Neural crest cell (in vitro differentiated cells): ENCODE measurements at places on chromosomes 4 and X. TPM values are rescaled to one million over a fixed set of nuclear protein-coding genes. Genes with fewer than 3 reads are reported as not detected.

- no peak for DNase-seq
These were observed 426.4 kb downstream of the PDGFC start for GRCh38 chr4:156545003-156545785.

UGT2B15 gene
- not detected in 2 replicates for total RNA-seq

DRD5 gene
- total RNA-seq, result not detected in 2 replicates

ABCB7 gene
- 29.1 and 31.5 TPM in 2 replicates for total RNA-seq

GPC3 gene
- total RNA-seq, result 29.4 and 30.4 TPM in 2 replicates

POU4F2 gene
- total RNA-seq, result 0.14 and 0.20 TPM in 2 replicates

- DNase-seq, result no peak
These were observed 440.7 kb downstream of the IL15 start for GRCh38 chr4:142077048-142077447.

GRCh38 chrX:23802431-23802830 is 19.5 kb downstream of the SAT1 start:
- no peak for DNase-seq

DNA sequence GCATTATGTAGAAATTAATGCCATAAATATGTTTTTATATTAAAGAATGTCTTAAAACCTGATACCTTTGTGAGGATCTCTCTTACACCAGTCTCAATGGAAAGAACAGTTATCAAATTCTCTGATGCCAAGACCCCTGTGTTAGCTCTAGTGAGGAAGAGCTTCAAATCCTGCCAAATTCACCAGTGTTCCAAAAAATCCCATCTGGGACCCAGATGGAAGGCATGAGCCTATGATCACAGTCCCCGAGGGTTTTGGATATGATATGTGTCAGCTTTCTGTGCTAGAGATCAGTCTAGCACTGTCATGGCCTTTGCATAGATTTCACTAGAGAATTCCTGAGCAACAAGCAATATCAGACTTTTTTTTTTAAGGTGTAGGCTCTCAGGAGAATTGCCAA is 412.1 kb downstream of the UBE2NL start:
- no peak for DNase-seq

DNA sequence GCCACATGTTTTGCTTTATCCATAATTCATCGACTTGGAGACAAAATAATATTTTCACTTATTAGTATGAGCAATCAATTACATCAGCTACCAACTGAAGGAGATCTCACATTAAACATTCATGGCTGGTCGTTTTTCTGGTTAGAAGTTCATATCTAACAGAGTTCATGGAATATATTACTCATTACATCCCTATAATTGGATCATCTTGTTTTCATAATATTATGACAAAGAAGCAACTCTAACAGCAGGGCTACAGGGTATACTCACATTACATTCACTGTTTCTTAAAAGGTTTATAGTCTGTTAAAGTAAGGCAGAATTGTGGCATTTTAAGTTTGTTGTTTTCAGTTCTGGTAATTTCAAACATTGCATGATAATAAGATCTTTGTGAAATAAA is 33.0 kb downstream of the GSTCD start:
- DNase-seq, result no peak

DNA sequence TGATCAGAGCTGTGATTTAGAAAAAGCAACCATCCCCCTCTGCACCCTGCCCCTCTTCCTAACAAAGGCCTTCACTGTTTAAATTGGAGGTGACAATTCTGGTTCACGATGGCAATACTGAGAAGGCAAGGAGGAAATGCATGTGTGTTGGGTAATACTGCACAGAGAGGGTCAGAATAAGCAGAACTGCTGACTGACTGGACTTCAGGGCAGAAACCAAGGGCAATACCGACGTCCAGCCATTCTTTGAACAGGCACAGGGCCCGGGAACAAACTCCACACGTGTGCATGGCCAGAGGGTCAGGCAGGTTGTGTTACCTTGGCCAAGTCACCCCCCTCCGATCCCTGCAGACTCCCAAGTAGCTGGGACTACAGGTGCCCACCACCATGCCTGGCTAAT is 6.0 kb downstream of the ACSL1 start:
- DNase-seq, result no peak

DNA sequence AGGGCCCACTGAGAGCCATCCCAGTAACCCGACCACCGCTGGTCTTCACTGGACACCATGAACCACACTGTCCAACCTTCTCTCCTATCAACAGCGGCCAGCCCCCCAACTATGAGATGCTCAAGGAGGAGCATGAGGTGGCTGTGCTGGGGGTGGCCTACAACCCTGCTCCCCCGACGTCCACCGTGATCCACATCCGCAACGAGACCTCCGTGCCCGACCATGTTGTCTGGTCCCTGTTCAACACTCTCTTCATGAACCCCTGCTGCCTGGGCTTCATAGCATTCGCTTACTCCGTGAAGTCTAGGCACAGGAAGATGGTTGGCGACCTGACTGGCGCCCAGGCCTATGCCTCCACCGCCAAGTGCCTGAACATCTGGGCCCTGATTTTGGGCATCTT is 423.8 kb upstream of the EPHA5 start:
- no peak for DNase-seq

MAOA gene
- 0.30 and 0.45 TPM in 2 replicates for total RNA-seq

- DNase-seq, result no peak
These were observed 166.2 kb upstream of the VCX3A start for GRCh38 chrX:6701085-6701484.

GRCh38 chr4:145740806-145741205 is 60.9 kb downstream of the C4orf51 start:
- no peak for DNase-seq

- no peak for DNase-seq
These were observed 95.8 kb upstream of the IL13RA1 start for GRCh38 chrX:118631586-118631985.

- DNase-seq, result no peak
These were observed 74.8 kb upstream of the MXD4 start for GRCh38 chr4:2336659-2337058.

DNA sequence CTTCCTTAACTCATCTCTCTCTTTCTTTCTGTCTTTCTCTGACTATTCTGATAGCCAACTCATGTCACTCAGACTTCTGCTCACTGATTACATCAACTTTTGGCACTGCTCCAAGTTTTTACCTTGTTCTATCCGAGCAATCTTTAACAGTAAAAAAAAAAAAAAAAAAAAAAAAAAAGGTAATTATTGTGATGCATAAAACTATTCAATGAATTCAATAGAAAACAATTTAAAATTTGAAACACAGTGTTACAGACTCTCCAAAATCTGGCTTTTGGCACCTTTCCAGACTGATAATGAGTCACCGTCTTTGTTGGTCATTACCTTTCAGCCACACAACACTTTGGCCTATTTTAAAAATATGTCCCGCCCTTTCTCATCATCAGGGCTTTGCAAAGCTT is 229.5 kb downstream of the GALNTL6 start:
- DNase-seq, result no peak

- no peak for DNase-seq
These were observed 82.2 kb downstream of the FNIP2 start for GRCh38 chr4:158850800-158851644.

DNA sequence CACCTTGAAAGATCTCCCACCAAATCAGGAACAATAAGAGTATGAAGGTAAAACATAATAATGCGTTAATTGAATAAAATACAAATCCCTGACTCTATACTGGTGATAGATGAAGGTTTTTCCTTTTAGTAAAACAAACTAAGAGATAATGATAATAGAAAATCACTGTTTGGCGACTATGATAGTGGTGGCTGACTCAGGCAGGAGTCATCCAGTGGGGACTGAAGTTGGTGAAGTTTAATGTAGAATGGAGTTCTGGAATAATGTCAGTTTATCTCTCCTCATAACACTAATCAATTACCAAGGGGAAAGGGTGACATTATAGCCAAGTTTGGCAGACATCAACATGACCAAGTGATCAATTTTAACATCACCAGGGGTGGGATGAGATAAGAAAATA is 21.3 kb downstream of the ABCG2 start:
- DNase-seq, result no peak

DNA sequence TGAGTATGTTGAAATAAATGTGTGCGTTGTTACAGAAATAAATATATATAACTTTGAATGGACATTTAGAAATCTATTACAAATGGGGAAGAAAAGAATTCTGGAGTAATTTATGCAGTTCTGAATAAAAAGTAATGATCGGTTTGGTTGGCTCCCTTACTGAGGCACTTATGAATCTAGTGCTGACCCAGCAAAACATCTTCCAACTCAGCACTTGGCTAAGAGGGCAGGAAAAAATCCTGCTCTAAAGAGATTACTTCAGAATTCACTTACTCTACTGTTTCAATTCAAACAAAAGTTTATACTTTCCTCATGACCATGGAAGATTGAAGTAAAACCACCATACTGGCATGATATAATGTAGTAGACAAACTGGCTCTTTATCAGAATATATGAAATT is 123.9 kb upstream of the RXFP1 start:
- DNase-seq, result no peak

NEIL3 gene
- 18.2 and 20.6 TPM in 2 replicates for total RNA-seq

DNA sequence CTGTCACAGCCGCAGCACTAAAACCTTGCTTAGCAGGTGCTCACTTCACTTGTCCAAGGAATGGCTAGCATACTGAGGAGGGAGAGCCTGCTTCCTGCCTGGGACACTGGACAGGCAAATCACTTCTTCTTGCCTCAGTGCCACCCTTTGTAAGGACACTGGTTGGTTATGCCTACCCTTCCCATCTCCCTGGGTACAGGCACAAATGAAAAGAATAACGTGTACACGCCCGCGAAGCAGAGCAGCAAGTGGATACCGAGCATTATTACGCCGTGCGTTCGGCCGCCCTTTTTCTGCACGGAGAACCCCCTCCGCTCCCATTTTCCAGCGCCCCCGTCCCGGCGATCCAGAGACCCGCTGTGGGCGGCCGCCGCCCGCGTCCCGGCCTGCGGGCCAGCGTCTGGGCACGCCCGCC is 338 bp upstream of the KLHL2 start:
- DNase-seq, result no peak

DNA sequence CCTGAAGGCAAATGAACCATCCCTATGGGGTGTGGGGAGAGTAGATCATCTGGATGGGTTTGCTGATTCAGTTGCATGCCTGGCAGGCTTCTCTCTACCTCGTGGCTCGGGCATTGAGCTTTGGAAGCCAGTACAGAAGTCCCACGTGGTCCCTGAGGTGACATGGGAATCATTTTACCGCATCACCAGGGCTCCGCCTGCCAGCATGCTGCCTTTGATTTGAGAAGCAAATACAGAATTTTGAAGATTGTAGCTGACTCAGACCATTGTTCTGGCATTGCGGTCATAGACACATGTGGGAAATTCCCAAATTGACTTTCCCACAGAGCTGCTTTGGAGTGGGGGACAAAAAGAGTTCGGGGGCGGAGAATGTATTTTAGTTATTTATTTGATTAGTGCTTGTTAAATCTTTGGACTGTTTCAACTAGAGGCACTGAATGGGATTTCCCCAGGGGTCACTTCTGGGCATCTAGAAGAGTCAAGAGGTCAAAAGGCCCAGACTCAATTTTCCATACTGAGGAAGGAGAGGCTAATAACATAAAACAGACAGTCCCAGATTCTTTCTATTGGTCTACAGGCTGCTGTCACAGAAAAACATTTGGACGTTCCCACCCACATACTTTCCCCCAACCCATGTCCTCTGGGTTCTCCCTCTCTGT is 79.3 kb downstream of the NHSL2 start:
- no peak for DNase-seq
